Ovary (tissue), 10 donors: ENCODE measurements at places on chromosomes 5 and 9.

GRCh38 chr9:97578846-97579245, 54.3 kb downstream of the TSTD2 start:
- no peaks in the 10 kb centered on the region for H3K36me3 ChIP-seq
- H3K4me1 ChIP-seq: peaks cover 2% of the 10 kb centered on the region
- no peak overlapping the region for H3K4me3 ChIP-seq
- no peak overlapping the region for H3K27ac ChIP-seq

- no peak for DNase-seq
- no peaks in the 10 kb centered on the region for H3K36me3 ChIP-seq
- H3K4me1 ChIP-seq: no peaks in the 10 kb centered on the region
- no peak overlapping the region for H3K4me3 ChIP-seq
Observed at GRCh38 chr5:103117471-103117991, 2.4 kb downstream of the GIN1 start.

DNA sequence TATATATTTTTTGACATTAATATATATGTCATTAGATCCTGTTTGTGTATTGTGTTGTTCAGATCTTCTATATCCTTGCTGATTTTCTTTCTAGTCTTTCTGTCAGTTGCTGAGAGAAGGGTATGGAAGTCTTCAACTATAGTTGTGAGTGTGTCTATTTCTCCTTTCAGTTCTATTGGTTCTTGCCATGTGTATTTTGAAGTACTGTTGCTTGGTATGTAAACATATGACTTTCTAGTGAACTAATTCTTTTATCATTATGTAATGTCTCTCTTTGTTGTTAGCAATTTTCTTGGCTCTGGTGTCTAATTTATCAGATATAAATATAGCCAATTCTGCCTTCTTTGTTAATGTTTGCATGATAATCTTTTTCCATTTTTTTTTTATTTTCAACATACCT, 84.3 kb upstream of the CAST start:
- H3K4me1 ChIP-seq: no peaks in the 10 kb centered on the region
- no peak overlapping the region for H3K4me3 ChIP-seq
- no peak overlapping the region for H3K27ac ChIP-seq
- no peaks in the 10 kb centered on the region for H3K36me3 ChIP-seq
- no peak for DNase-seq

GRCh38 chr5:181043285-181044092, 3.4 kb downstream of the BTNL9 start:
- H3K4me1 ChIP-seq: no peaks in the 10 kb centered on the region
- H3K36me3 ChIP-seq: no peaks in the 10 kb centered on the region
- H3K27me3 ChIP-seq: no peaks in the 10 kb centered on the region
- no peak for DNase-seq
- no peak overlapping the region for H3K27ac ChIP-seq

- no peaks in the 10 kb centered on the region for H3K27me3 ChIP-seq
- H3K4me1 ChIP-seq: no peaks in the 10 kb centered on the region
- no peak overlapping the region for H3K27ac ChIP-seq
- H3K4me3 ChIP-seq: no peak overlapping the region
- H3K36me3 ChIP-seq: no peaks in the 10 kb centered on the region
Observed at GRCh38 chr5:79560771-79561524, 47.0 kb upstream of the HOMER1 start.

GRCh38 chr5:154740957-154741356, 14.2 kb upstream of the LARP1 start:
- H3K36me3 ChIP-seq: no peaks in the 10 kb centered on the region
- no peak overlapping the region for H3K4me3 ChIP-seq
- no peak overlapping the region for H3K27ac ChIP-seq
- DNase-seq: no peak
- no peaks in the 10 kb centered on the region for H3K4me1 ChIP-seq

DNA sequence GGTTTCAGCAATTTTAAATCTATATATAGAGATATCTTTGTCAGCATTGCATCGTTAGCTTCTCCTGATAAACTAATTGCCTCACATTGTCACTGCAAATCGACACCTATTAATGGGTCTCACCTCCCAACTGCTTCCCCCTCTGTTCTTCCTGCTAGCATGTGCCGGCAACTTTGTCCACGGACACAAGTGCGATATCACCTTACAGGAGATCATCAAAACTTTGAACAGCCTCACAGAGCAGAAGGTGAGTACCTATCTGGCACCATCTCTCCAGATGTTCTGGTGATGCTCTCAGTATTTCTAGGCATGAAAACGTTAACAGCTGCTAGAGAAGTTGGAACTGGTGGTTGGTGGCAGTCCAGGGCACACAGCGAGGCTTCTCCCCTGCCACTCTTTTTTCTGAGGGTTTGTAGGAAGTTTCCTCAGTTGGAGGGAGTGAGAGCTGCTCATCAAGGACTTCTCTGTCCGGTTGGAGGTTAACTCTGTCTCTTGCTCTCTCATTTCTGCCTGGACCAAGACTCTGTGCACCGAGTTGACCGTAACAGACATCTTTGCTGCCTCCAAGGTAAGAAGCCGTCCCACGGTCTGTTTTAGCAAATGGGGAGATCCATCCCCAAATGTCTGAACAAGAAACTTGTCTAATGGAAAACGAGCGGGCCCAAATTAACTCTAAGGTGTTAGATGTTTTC, at the start of gene IL4:
TSS of gene IL4 (plus strand) at position 51 of the 692 bp plus-strand sequence. CDS start at position 113, 62 bp downstream.
- H3K4me1 ChIP-seq: no peaks in the 10 kb centered on the region
- no peaks in the 10 kb centered on the region for H3K36me3 ChIP-seq
- no peak within 1 kb of the TSS for H3K4me3 ChIP-seq
- no peaks in the 10 kb centered on the region for H3K27me3 ChIP-seq
- H3K27ac ChIP-seq: no peak within 1 kb of the TSS
- no peak for DNase-seq

DNA sequence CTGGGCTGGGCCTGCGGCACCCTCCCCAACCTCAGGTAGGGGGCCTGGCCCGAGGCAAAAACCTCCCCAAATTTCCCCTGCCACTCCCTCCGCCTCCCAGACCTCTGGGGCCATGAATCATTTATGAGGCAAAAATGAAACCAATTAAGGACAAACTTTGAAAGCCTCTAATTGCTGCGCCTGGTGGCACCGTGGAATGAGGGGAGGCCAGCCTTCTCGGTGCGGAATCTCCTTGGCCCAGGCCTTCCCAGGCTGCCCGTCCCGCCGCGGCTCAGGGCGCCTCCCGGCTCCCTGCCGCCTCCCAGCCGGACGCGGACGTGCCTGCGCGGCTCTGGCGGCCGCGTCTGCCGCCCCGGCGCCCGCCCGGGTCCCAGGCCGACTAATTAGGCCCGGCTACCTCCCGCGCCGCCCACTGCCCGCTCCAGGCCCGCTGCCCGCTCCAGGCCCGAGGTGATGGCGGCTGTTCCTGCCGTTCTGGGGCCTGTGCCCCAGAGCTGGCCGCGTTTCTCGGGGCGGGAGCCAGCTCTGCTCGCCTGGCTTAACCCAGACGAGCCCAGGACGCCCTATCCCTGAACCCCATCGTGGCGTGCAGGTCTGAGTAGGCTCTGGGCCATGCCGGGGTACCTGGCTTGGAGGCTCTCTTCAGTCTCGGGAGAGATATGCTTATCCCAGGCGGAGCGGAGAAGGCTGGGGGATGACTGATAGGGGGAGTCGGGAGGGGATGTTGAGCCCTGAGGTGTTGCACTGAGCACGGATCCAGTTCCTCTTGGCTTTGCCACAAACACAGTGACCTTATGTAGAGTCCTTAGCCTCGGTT, 20.1 kb downstream of the CXXC5 start:
- peak; percentile 63 for DNase-seq
- H3K27me3 ChIP-seq: no peaks in the 10 kb centered on the region
- H3K4me3 ChIP-seq: peak overlapping the region; percentile 44
- no peaks in the 10 kb centered on the region for H3K36me3 ChIP-seq

DNA sequence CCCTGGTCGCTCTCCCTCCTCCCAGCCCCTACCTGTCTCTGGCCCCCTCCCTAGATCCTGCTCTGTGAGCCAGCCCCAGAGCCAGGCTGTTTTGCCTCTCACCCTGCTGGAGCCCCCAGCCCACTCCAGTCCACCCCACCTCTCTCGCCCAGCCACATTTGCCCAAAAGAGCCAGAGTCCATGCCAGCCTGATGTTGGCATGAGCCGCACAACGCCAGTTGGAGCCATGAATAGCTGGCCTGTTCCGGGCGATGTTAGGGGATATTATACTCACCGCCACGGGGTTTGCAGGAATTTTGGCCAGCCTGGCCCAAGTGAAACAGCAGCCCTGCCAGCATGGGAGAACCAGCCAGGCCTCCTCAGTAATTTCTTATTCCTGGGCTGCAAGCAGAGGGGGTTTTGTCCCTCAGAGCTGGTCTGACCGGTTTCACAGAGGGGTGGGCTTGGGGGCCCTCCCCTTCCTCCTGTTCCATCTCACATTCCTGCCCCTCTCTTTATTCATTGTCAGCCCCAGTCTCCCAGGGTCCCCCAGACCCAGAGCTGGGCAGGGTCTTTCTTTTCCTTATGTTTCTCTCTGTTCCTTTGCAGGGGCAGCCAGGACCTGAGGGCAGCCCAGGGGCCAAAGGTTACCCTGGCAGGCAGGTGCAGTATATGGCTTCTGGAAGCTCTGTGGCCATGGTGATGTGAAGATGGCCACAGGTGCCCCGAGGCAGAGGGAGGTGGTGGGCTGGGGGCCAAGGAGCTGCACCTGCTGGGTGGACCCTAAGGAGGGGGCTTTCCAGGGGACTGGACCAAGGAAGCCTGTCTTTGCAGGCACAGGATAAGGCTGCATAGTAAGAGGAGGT, 50.1 kb downstream of the COL27A1 start:
- H3K36me3 ChIP-seq: no peaks in the 10 kb centered on the region
- no peak overlapping the region for H3K4me3 ChIP-seq
- no peak for DNase-seq

DNA sequence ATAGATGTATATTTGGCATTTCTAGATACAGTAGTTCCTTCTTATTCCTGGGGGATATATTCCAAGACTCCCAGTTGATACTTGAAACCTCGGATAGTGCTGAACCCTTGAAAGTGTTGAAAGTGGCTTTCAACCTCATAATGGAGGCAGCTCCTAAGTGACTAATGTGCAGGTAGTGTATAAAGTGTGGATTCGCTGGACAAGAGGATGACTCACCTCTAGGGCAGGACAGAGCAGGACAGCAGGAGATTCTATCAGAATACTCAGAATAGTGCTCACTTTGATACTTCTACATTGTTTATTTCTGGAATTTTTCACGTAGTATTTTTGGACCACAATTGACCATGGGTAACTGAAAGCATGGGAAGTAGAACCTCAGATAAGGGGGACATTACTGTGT, 1138.9 kb upstream of the WWC1 start:
- no peak overlapping the region for H3K27ac ChIP-seq
- H3K36me3 ChIP-seq: no peaks in the 10 kb centered on the region
- no peak for DNase-seq
- H3K4me3 ChIP-seq: no peak overlapping the region
- no peaks in the 10 kb centered on the region for H3K27me3 ChIP-seq

DNA sequence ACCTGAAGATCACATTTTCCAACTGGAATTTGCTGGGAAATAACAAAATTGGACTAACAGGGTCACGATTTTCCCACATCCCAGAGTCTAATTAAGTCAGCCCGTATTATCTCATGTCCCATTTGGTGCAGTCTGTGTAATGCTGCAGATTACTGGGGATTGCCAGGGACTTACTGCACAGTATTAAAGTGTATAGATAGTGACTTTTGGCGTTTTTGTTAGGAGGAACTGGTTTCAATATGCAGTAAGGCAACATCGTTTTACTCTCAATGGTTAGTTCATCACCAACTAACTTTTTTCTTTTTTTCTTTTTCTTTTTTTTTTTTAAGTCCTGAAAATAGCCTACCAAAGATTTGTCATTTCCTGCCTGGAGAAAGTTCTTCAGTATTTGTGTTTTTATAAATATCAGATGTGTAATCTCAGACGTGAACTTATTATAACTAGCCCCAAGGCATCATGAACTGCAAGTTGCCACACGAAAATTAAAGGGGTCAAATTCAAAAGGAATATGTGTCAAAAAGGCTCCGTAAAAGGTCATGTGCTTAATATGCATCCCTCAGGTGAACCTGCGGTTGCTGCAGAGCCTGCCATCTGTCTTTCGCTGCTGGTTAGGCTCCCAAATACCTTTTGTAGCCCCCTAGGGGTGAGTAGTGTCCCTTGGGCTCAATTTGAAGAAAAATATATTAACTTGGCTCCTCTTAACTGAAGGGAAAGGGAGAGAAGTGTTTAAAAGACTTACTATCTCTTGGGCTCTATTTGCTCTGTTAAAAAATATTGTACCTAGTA, 176.7 kb upstream of the ADAMTSL1 start:
- H3K4me1 ChIP-seq: no peaks in the 10 kb centered on the region
- no peaks in the 10 kb centered on the region for H3K36me3 ChIP-seq
- no peak for DNase-seq
- H3K4me3 ChIP-seq: no peak overlapping the region
- no peak overlapping the region for H3K27ac ChIP-seq
- H3K27me3 ChIP-seq: no peaks in the 10 kb centered on the region

DNA sequence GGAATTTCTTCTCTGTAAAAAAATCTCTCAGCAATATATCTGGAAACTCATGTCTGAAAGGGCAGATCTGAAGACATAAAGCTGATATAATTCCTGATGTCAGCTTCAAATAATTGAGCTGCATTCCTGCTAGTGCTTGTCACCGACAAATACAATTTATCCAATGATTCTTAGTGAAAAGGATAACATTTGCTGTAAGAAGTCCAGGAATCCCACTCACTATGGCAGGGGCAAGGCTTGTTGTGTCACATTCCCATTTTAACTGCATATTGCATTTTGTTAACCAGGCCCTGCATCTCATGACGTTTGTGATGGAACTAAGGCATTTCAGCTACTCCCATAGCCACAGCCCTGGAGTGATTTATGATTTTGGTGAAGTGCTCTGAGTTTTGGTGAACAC, 160.1 kb upstream of the DAB2 start:
- H3K27me3 ChIP-seq: no peaks in the 10 kb centered on the region
- no peak for DNase-seq
- H3K4me3 ChIP-seq: no peak overlapping the region
- H3K36me3 ChIP-seq: no peaks in the 10 kb centered on the region

DNA sequence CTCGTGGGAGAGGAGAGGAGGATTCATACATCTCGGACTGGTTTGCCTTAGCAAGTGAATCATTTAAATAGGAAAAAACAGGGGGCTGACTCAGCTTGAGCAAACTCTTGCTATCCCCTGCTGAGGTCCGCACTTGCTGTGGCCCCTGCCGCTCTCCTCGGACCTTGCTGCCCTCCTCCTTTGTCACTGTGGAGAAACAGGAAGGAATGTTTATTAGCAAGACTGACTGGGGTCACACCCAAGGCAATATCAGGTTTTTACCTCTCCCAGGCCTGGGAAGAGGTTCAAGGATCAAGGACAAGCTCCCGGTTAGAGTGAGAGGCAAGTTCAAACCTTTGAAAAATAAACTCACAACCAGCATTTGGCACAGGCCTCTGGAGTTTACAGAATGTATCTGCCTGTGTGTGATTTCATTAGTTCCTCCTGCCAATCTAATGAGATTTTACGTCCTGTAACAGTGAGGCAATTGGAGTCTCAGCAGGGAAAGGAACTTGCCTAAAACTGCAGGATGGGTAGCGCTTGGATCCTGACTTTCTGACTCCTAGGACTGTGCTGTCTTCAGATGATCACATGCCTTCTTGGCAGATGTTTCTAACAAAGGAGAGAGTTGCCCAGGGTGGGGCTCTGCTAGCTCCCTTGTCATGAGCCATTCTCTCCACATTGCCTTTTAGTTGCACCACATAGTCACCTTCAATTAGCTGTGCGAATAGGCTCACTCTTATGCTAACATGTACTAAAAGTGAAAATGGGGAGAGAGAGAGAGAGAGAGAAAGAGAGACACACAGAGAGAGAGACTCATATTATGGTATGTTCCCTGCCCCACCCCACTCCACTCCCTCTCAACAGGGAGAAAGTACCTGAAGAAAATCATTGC, 108.6 kb upstream of the CDKN2B start:
- H3K4me1 ChIP-seq: no peaks in the 10 kb centered on the region
- H3K36me3 ChIP-seq: no peaks in the 10 kb centered on the region
- no peak overlapping the region for H3K4me3 ChIP-seq
- DNase-seq: peak; percentile 18

- no peak for DNase-seq
- no peak overlapping the region for H3K27ac ChIP-seq
- H3K27me3 ChIP-seq: no peaks in the 10 kb centered on the region
- H3K4me3 ChIP-seq: no peak overlapping the region
- H3K4me1 ChIP-seq: no peaks in the 10 kb centered on the region
Observed at GRCh38 chr5:88925692-88926490, 42.9 kb upstream of the MEF2C start.
